Activated T-cell treated with anti-CD3 and anti-CD28 coated beads for 4 hours (primary cell): ENCODE measurements at places on chromosomes 13 and 19.

DNA sequence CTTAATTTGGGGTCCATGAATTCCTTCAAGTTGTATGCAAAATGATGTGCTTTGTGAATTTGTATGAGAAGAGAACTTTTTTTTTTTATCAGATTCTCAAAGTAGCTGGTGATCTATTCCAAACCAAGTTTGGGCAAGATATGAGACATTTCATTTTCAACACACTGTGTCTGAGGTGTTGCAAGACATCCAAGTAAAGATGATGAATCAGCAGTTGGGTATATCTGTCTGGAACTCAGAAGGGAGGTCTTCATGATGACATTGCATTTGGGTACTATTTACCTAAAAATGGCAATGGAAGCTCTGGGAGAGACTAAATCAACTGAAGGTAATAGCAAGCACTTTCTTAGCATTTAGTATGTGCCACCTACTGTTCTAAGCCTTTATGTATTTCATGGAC lies 2.8 kb downstream of the FAM124A start:
- no peak for DNase-seq

GRCh38 chr13:79197933-79198332 lies 208.1 kb downstream of the RBM26 start:
- no peak for DNase-seq

GRCh38 chr13:41699759-41700158 lies 242.4 kb downstream of the RGCC start:
- no peak for DNase-seq

DNA sequence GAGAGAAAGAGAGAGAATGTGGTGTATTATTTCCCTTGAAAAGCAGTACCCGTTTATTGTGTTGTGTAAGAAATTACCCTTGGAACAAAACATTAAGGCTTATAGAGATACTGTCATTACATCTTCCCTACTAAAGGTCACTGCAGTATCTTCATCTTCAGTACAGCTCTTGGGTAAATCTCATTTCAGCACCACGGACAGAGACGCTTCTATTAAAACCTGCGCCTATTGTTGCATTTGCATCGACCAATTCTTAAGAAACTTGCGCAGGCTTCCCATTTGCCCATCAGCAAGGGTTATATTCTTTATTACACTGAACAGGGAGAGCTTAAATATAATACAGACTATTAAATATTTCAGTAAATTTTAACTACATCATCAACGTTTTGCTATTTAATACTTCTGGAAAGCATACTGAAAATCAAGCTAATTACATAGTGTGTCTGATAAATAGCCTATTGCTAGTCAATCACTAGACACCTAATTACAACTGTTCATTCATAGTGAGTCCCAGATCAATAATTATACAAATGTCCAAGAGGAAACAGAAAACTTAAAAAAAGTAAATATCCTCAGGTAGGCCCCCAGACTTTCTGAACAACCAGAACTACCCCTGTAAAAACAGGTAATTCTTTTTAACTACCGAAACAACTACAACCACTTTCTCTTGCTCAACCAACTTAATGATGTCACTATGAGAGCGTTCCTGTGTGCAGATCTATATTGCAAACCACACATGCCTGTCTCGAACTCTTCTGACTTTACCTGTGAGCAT lies 350.6 kb downstream of the LIG4 start:
- DNase-seq: no peak

- no peak for DNase-seq
Measured at GRCh38 chr13:103157434-103158145, 91.4 kb upstream of the SLC10A2 start.

GRCh38 chr13:114219392-114219791 lies 15.3 kb upstream of the CDC16 start:
- DNase-seq: no peak

GRCh38 chr19:10379880-10380312 lies 476 bp downstream of the TYK2 start:
- no peak for DNase-seq

DNA sequence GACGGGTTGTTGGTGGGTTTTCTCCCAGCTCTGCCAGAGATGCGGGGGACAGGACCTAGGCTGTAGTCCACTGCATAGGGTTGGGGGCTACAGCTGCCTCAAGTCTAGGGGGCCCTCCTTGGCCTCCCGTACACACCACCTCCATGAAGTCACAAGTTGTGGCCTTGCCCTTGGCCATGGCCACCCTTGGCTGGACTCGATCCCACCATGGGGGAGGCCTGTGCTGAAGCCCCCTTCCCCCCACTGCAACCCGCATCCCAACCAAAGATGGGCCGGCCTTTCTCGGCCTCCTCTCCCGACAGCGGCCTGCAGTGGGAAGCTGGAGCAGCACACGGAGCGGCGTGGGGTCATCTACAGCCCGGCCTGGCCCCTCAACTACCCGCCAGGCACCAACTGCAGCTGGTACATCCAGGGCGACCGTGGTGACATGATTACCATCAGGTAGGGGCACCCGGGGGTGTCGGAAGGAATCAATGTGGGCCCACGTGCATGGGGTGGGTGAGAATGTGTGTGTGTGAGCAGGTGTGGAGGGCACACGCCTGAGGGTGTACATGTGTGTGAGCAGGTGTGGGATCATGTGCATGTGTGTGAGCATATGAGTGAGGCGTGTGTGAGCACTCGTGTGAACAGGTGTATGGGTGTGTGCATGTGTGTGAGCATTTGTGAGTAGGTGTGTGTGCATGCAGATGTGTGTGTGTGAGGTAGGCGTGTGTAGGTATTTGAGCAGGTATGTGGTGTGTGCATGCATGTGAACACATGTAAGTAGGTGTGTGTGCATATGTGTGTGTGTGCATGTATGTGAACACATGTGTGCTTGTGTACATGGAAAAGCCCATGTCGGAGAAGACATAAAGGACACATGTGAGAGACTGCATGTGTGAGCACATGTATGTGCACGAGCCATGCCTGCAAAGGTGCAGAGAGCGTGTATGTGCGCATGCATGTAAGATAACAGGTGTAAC lies 8.7 kb downstream of the LRP3 start:
- no peak for DNase-seq

DNA sequence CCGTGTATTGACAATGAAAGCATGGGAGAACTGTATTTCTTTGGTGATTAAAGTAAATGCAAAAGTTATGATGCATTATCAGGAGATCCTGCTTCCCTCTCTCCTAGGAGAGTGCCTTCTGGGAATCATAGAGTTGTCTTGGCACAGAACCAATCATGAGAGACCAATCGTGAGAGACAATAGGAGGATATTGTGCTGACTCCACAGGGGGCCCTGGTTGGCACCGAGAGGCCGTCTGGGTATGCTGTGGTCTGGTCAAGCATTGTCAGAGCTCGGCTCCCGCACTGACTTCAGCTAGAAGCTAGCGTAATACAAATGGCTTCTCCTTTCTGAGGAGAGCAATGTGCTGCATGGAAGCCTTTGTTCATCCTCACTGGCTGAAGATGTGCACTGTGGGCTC lies 131.5 kb upstream of the GJB6 start:
- no peak for DNase-seq

GRCh38 chr13:28636677-28637317 lies 22.1 kb upstream of the POMP start:
- DNase-seq: peak; percentile 15

GRCh38 chr19:1522061-1522460 lies 1.8 kb upstream of the PLK5 start:
- no peak for DNase-seq

DNA sequence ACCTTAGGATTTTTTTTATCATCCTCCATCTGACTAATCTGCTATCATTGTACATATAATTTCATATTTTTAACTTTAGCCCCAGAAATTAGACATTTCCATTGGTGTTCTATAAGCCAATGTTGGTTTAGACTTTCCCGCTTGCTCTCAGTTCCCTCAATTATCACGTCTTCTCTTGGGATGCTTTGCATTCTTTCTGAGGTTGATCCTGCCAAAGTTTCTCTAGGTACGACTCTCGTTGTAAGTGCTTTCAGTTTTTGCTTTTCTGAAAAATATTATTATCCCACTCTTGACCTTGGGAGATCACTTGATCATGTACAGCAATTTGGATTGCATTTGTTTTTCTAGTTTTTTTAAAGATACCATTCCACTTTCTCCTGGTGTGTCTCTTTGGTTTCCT lies 270.2 kb downstream of the IRS2 start:
- DNase-seq: no peak

DNA sequence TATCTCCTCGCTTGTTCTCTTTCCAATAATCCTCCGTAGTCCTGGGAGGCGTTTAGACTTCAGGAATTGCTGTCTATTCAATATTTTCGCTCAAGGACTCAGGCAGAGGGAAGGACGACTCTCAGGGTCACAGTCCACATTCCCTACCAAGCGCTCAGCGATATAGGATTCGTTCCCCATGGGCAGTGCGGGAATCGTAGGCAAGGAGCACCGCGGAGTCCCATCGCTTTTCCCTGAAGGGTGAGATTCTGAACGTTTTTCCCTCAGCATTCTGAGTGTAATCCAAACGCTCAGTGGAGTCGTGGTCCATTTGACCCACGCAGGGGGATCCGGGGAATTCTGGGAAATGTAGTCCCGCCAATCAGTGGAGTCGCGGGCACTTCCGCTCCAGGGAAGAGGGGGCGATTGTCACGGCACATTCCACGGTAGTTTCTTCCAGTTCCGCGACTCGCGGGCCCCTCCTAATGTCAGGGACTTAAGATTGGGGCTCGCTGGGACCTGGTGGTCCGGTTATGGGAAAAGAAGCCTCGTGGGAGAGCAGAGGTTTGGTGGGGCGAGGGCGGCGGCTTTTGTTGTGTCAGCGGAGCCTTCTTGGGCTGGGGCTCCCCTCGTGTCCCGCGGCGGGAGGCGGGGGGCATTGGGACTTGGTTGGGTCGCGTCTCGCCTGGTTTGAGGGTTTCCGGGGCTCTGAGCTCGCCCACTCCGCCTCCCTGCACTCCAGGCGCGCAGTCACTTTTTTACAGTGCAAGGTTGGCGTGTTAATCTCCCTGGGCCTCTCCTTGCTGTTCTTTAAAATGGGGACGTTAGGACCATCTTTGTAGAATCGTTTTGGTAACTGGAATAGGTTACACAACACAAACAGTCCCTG lies at the start of gene ZNF234:
Gene ZNF234 (plus strand): TSS at position 364 of the 868 bp plus-strand sequence. CDS start 3,079 bp downstream, outside the sequence.
- peak; percentile 73 for DNase-seq

DNA sequence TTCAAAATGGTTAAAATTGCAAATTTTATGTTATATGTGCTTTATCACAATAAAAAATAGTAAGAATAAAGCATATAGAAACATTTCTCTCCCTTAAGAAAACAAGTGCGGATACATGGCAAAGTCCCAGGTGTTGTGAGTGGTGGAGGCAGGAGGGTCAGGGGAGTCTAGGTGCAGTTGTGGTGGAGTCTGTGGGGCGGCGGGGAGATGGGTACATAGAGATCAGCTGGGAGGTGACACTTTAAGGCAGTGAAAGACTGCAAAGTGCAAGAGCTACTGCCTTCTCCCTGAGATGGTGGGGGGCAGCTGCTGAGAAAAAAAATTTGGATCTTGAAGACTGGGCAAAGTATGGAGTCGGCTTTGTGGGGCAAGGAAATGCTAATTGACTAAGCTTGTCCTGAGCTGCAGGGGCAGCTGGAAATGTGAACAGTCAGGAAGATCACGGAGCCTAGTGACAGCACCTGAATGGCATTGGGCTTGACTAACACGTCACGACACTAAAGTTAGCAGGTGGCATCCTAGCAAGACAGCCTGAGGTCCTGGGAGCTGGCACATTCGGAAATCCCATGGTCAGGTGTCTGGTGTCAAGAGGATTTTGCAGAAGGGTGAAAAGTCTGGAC lies 72.9 kb upstream of the IRS2 start:
- no peak for DNase-seq

DNA sequence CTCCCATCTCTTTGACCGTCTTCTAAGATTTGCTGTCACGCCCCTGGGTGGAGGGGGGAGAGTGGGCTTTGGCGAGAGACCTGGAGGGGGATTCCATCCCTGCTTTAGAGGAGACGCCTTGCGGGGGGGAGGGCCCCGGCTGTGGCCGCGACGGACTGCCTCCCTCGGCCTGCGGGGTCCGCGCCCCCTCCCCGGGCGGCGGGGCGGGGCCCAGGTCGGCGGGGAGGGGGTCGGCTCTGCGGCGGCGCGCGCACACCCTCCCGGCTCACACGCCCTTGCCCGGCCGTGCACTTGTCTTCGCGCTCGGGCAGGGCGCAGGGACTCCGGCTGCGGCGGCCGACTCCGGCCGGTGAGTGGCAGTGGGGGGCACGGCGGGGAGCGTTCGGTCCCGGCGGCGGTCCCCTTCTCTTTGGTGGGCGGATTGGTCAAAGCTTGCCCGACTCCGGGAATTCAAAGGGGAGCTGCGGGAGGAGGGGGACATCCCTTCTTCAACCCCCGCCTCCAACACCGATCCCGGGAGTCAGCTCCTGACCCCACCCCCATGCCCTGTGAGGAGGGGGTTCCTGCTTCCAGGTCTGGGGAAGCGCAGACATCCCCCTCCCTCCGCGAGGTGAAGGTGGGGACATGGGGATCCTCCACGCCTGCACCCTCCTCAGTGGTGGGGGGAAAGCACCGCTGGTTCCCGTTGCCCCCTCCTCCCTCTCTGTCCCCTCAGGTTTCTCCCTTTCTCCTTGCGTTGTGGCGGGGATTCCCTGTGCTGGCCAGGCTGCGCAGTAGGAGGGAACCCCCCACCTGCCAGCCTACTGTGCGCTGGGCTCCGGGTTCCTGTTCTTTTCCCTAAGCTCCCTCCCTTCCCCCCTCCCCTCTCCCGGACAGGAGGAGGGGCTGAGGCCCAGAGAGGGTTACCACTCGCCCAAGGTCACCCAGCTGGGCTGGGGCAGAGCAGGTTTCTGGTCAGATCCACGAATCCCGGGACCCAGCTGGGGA lies 14.6 kb upstream of the KCNN1 start:
- no peak for DNase-seq

DNA sequence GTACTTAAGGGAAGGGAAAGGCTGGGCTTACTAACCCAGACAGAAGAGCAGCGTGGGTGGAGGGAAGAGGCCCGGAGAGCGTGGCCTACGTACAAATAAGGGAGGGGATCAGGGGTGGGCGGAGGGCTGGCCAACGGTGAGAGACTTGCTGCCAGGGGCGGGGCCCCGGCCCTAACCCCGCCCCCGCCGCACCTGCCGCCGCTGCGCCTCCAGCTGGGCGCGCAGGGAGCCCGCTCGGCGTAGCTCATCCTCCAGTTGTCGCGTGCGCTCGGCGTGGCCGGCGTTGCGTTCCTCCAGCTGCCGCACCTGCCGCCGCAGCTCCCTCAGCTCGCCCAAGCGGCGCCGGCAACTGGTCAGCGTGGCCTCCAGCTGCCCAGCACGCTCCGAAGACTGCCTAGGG lies 5.7 kb downstream of the HOOK2 start:
- no peak for DNase-seq

DNA sequence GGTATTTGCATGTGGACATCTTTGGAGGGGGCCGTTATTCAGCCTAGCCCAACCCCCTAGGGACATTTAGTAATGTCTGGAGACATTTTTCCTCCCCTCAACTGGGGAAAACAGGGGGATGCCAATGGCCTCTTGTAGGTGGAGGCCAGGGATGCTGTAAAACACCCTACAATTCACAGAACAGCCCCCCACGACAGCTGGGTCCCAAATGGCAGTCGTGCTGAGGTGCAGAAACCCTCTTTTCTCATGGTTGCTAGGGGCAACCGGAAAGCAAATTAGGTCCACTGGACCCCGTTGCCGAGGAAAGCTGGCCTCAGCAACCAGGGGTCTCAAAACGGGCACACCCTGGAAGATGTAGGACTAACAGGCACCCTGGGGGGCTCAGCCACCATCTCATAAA lies 14.6 kb downstream of the TMEM150B start:
- no peak for DNase-seq

GRCh38 chr13:113305208-113305607 lies 8.2 kb downstream of the LAMP1 start:
- no peak for DNase-seq
